ENCODE measurements at places on chromosomes 3 and 15.

GRCh38 chr3:58835086-58835485 is 168.5 kb upstream of the FAM3D start:
- DNase-seq = no peak

DNA sequence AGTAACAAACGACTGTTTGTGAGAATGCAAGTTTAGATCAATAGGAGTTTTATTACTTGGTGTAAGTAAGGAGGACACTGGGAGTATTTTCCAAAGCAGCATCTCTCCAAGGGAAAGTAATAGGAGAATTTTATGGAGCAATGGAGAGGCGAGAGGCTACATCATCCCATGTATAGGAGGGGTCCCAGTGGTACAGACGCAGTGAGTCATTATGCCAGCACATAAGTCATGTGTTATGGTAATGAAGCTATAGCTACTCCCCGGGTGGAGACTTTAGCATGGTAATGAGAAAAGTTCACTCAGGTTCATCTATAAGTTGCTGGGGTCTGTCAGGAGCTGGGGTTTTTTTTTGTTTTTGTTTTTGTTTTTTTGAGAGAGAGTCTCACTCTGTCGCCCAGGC is 29.5 kb upstream of the ZNF445 start:
- DNase-seq = no peak

DNA sequence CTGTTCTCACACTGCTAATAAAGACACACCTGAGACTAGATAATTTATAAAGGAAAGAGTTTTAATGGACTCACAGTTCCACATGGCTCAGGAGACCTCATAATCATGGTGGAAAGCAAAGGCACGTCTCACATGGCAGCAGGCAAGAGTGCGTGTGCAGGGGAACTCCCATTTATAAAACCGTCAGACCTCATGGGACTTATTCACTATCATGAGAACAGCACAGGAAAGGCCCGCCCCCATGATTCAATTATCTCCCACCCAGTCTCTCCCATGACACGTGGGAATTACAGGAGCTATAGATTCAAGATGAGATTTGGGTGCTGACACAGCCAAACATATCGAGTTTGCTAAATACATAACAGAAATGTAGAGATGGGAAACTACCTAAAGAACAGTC is 39.5 kb upstream of the DGKG start:
- no peak for DNase-seq

- no peak for DNase-seq
These were observed 176.2 kb upstream of the TP63 start for GRCh38 chr3:189455009-189455408.

DNA sequence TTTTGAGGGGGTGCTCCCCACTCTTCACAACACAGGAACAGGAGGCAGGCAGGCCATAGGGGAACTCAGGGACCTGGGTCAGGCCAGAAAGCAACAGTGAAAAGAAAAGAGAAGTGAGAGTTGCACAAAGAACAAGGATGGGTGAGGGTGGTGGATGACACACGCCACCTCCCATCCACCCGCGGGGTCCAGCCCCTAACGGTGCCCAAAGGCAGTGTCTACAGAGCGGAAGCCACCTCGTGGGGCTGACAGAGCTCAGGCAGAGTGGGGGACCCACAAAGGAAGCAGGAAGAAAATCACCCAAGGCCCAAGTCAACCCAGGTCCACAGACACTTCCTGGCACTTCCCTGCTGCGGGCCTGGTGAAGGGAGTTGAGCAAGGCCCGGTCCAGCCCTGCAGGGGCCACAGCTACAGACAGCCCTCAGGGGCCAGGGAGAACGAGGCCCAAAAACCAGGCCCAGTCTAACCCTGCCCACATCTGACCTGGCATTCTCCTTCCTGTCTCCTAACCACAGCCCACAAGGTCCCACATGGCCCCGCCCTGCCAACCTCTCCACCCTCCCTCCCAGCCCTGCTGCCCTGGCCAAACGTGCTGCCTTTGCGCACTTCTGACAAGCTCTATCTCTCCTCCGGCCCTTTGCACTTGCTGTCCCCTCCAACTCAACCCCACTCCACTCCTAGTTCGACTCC is 5.9 kb downstream of the NUP210 start:
- peak; percentile 91 for DNase-seq

- no peak for DNase-seq
These were observed 48.6 kb downstream of the ZBTB20 start for GRCh38 chr3:115098354-115099073.

DNA sequence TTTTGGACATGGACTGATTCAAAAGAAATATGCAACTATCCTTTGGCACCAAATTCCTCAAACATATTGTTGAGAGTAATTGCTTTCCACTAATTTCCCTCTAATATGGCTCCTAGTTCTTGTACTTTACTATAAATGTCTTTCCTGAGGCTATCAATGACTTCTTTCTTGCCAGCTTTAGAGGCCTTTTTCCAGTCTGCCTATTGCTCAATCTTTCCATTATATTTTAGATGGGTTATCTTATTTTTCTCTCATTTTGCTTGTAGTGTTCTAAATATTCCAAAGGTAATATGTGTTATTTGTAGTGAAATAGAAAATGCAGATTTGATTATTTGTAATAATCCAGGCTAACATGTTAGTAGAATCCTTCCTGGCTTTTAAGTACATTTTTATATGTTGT is 11.5 kb upstream of the TEX9 start:
- DNase-seq = no peak

- no peak for DNase-seq
These were observed 122.0 kb upstream of the MELTF start for GRCh38 chr3:197151580-197151979.

DNA sequence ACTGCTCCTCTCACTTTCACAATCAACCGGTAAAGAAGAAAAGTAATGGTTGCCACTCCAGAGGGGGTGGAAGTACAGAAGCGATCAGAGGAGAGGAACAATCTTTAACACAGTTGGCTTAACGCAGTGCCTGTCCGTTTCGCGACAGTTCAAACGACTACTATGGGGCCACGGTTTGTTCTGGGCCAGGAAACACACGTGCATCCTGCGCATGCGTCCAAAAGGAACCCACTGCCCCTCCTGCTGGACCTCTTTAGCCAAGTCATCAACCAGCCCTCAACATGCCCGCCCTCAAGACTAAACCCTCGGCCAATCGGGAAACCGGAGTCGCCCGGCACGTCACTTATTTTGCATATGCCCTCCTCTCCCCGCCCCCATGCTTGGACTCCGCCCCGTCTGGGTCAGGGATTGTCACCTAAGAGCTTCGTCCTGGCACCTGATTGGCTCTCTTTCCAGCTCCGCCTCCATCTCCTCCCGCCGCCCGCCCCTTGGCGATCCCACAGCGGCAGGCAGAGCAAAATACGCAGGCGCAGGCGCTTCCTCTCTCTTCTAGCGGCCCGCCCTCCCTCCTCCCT is 345 bp upstream of the CDV3 start:
- DNase-seq = peak; percentile 93

DNA sequence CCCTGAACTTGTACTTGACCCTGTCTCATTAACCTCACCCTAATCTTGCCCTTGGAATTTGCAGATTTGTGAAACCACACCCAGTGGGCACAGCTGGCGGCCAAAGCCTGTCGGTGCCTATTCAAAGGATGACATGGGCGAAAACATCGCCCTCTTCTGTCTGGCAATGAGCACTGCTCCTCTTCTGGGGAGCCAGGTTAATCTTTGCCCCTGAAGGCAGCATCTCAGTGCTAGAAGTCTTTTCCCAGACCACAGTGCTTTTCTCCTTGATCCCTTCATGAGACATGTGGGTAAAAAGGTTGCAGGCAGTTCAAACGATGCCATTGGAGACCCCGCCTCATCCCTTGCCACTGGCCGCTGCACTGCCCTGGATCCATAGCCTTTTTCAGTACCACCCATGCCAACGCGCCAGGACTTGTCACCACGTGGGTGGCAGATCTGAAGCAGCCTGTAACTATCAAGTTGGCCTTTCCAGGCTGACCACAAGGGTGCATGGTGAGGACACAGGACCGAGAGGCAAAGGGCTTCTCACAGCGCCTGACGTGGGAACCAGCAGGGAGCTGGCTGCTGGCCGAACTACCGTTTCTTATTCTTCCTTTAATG is 6.5 kb upstream of the DNASE1L3 start:
- peak; percentile 56 for DNase-seq

DNA sequence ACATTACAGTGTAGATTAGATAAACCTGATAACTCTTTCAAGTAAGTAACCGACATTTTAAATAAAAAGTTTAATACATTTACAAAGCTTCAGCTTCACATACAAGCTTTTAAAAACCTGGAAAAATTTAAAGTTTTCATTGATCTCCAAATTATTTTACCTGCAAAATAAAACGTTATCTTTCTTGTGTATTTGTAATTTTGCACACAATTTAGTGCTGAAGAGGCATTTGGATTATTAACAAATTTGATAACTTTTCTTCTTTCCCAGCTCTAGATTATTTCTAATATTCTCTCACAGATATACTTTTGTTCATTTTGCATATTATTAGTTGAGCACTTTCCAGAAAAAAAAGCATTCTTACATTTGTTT is 24.2 kb upstream of the MBNL1 start:
- no peak for DNase-seq

- DNase-seq = no peak
These were observed 2.5 kb downstream of the CTDSPL start for GRCh38 chr3:37863949-37864822.

DNA sequence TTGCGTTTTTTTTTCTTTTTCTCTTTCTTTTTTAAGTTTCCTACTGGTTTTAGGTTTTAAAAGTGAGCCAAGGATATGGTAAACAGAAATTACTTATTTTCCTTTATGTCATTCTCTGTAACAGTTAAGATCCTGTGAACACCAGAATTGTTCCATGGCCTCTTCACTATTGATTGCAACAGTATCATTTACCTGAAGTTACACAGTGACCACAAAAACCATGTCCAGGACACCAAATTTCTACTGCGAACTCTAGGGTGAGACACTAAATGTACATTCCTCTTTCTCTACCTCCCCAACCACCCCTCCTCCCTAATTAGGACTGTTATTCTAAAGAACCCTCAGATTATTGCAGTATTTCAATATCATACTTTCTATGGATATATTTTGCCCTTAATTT is 280.9 kb downstream of the FOXP1 start:
- no peak for DNase-seq

GRCh38 chr3:174955513-174956016 is 96.4 kb downstream of the NAALADL2 start:
- DNase-seq = no peak

DNA sequence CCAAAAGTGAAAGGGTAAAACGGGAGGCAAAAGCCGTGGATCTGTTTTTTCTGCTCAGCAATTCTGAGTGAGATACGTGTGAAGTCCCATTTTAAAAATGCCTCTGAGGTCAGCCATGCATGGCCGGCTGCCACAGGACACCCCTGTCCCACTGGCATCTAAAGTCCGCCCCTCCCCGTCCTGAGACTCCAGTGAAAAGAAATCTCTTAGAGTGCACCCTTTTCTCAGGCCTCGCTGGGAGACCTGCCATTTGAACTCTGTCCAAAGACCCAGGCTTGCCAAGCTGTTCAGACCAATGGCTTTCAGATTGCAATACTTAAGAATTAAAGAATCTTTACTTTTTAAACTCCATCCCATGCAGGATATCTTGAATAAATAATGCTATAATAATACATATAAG is 61.0 kb upstream of the SLC24A5 start:
- no peak for DNase-seq

DNA sequence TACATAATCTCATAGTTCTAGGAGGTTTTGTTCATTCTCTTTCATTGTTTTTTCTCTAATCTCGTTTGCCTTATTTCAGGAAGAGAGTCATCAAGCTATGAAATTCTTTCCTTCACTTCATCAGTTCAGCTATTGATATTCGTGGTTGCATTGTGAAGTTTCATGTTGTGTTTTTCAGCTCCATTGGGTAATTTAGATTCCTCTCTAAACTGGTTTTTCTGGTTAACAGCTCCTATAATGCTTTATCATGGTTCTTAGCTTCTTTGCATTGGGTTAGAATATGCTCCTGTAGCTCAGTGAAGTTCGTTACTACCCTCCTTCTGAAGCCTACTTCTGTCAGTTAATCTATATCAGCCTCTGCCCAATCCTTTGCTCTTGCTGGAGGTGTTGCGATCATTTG is 69.4 kb upstream of the CD96 start:
- DNase-seq = no peak

DNA sequence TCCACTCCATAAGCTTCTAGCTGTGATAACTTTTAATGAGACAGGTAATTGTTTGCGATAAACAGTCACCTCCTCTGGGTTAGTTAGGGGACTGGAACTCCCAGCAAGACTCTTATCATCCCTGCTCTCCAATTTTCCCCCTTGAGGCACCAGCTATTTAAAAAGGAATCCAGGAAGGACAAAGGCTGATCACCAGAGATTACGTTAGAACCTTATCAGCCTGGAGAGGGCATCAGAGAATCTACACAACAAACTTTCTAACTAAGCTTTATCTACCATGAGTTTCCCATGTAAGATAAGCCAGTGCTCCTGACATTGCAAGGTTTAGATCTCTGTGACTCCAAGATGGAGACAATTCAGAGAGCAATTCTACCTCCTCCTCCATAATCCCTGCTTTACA is 31.3 kb downstream of the GPR176 start:
- DNase-seq = no peak

DNA sequence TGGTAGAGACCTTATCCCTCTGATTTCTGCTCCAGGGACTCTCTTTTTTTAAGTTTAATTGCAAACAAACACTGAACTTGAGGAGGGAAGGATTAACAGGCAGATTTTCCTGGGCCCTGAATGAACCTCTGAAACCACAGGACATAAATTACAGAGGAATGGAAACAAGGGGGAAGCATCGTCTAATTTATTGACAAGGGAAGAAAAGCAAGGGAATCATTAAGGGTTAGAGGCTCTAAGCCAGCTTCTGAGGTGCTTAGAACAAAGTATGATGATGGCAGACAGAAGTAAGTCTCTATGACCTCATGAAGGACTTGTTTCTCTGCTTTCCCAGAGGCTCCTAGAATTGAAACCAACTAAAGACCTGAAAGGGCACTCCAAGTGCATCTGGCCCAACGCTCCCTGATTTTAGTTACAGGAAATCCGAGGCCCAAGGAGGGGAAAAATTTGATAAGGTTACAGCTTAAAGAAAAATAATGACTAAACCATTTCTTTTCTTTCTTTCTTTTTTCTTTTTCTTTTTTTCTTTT is 244.7 kb upstream of the NR2E3 start:
- no peak for DNase-seq

DNA sequence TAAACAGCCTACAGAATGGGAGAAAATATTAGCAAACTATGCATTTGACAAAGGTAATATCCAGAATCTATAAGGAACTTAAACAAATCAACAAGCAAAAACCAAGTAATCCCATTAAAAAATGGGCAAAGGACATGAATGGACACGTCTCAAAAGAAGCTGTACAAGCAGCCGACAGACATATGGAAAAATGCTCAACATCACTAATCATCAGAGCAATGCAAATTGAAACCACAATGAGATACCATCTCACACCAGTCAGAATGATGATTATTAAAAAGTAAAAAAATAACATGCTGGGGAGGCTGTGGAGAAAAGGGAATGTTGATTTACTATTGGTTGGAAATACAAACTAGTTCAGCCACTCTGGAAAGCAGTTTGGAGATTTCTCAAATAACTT is 30.7 kb upstream of the PPM1L start:
- no peak for DNase-seq

DNA sequence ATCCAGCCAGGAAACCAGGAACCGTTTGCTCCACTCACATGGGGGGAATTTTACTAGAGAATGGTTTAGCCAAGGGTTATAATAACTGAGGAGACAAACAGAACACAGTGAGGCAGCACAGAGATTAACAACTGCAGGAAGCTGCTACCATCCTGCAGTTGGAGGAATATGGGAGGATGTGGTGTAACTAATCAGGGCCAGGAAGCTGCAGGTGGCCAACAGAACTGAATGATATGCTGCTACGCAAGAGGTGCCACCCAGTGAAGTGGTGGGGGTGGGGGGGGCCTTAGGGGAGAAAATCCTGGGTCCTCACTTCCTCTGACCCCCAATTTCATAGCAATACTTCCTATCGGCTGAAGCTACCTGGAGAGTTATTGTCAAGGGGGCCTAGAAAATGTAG is 306.4 kb upstream of the STT3B start:
- DNase-seq = no peak
